IPS DF 19.7 (cell line): ENCODE measurements at places on chromosomes 5 and 9.

DNA sequence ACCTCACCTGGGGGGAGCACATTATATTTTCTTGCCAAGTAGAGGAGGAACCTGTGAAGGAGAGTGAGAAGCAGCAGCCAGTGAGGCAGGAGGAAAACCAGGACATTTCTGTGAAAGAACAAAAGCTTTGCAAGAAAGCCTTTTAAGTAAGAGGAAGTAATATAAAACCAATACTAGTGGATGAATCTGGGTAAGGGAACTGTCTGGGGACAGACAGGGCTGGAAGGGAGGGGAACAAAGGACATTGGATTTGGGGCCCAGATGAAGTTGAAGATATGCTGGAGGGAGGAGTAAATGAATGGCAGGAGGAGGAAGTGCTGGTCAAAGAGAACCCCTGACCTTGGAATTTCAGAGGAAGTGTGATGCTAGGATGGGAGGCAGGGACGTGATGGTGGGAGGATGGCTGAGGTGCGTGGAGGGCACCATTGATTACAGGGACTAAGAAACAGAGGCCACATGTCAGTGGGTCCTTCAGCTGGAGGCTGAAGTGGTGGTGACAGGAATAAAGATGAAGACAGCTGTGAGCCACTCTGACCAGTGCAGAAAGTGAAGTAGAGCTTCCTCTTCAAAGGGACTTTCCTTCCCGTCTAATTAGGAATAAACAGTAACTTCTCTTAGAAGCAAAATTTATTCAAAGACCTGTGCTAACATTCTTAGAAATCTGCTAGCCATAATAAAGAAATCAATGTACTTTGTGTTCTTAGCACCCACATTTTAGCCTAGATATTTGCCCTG, 43.5 kb upstream of the FABP6 start:
- no peak for DNase-seq

GRCh38 chr5:172339264-172340180, 56.0 kb upstream of the UBTD2 start:
- no peak for DNase-seq

DNA sequence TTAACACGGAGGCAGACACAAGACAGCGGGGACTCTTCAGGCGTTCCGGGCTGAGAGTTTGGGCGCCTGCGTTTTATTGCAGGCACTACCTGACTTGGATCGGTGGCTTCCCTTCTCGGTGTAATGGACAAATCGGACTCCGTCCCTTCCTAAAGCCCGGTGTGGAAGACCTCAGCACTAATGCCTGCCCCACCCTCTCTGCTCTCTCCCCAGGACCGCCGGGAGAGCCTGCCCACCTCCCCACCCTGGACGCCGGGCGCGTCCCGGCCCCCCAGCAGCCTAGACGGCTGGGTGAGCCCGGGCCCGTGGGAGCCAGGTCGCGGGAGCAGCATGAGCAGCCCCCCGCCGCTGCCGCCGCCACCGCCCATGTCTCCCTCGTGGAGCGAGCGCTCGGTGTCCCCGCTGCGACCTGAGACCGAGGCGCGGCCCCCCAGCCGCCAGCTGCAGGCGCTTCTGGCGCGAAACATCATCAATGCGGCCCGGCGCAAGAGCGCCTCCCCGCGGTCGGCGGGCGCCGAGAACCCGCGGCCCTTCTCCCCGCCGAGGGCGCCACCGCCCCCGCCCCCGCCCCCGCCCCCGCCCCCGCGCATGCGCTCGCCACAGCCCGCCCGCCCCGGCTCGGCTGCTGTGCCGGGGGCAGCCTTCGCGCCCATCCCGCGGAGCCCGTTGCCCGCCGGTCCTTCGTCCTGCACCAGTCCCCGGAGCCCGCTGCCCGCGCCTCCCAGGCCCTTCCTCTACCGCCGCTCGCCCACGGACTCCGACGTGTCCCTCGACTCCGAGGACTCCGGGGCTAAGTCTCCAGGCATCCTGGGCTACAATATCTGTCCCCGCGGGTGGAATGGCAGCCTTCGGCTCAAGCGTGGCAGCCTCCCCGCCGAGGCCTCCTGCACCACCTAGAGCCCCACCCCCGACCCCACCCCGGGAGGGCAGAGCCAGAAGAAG, 4.6 kb upstream of the MYOZ3 start:
- DNase-seq: no peak

- DNase-seq: no peak
These were observed 56.5 kb upstream of the NOTCH1 start for GRCh38 chr9:136602193-136602885.

GRCh38 chr9:1647776-1648175, 367.4 kb upstream of the SMARCA2 start:
- no peak for DNase-seq

- DNase-seq: no peak
These were observed 39.9 kb downstream of the STXBP1 start for GRCh38 chr9:127651697-127652610.

DNA sequence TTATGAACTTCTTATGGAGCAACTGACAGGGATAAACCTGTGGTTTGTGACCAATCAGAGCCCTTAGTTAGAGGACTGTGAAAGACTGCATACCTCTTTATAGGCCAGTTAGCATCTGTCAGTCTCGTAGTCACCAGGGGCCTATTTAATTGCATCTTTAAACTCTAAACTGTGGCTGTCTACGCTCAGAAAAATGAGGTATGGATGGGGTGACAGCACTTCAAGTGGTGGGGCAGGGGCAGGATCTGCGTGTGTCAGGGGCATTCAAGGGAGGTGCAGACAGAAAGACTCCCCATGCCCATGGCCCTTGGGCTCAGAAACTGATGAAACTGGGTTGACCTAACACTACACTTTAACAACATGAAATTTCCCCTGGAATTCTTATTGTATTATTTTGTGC, 132.6 kb upstream of the TBCA start:
- no peak for DNase-seq

DNA sequence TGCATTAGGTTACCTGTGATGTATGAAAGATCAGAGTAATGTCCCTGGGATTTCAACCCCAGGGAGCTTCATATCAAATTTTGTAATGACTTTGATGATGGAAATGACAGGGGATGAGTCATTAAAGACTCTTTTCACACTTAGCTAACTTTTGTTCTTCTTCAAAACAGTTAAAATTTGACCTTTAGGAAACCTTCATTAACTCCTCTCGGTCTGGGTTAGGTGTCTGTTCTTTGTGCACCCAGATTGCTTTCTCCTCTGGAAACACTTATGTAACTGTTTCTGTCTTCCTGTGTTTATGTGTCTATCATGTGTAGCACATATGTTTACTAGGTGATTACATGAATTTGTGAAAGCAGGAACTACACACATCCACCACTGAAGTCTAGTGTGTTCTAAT, 1.6 kb downstream of the SRFBP1 start:
- no peak for DNase-seq

- no peak for DNase-seq
These were observed 160.8 kb downstream of the TSSK1B start for GRCh38 chr5:113273948-113274347.

GRCh38 chr9:108854094-108854493, 1.7 kb downstream of the ACTL7B start:
- no peak for DNase-seq

DNA sequence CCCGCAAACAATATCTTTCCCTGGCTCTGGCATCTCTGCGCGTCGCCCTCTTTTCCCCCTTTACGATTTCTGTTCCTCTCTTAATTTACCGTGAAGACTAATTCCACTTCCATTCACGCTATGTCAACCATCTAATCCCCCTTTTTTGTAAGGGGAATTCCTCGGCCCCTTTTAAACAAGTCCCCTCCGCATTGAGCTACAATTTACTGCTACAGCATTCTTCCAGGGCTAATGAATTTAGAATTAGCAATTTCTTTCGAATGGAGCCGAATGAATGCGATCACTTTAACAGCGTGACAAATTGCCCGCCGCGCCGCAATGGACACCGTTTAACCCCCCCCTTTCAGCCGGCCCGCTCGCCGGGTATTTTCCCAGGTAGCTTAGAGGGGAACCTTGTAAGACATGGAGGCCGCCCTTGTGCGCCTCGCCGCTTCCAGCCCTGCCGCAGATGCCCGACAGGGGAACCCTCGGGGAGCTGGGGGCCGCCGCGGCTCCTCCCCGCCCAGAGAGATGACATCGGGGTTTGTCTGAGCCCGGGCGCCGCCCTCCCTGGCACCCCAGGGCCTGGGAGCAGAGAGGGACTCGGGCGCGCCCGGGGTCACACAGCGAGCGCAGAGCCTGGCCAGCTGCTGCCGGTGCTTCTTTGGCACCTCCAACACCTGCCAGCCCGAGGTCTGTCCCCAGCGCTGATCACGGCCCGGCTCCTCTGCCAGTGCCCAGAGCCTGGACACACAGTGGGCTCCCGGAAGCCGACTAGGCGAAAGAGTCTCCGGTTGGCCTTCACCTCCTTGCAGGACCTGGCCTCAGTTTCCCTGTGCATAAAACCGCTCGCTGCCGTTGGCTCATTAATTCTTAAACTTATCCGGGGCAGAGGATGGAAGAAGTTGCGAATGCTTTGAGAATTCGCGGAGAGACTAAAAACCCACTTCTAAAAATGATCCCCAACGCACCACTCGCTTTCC, 1.3 kb downstream of the PRDM12 start:
- DNase-seq: no peak

DNA sequence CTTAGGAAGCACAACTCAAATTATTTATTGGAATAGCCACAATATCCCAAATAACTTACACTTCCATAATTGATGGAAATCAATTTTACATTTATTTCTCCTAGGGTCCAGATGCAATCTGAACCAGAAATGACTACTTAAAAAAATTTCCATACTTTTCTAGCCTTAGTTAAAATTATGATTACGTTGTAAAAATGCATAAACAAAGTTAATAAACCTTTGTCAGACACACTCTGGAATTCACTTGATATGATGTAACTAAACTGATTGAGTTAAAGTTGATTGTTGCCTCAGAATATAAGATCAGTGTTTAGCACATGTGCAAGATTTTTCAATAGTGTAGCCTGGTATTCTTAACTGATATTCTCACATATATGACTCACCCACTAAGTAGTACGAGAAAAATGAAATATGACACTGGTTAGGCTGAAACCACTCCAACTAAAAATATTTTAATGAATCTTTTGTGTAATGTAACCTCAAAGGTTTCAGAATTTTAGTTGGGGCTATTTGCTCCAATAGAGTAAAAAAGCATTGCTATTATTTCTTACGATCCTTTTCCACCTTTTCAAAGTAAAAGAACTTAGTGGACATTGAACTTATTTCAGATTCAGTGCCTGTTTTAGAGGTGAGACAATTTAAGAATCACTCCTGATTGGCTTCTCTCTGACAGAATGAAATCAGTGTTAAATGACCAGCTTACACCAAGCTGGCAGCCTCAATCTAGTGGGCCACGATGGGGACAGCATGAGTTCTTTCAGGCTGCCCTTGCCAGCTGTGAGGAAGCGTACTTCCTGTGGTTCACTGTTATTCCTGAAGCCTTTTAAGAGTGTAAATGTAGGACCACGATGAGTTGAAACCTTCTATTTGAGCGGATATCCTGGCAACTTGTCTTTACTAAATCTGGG, 277.2 kb upstream of the CDH9 start:
- no peak for DNase-seq

DNA sequence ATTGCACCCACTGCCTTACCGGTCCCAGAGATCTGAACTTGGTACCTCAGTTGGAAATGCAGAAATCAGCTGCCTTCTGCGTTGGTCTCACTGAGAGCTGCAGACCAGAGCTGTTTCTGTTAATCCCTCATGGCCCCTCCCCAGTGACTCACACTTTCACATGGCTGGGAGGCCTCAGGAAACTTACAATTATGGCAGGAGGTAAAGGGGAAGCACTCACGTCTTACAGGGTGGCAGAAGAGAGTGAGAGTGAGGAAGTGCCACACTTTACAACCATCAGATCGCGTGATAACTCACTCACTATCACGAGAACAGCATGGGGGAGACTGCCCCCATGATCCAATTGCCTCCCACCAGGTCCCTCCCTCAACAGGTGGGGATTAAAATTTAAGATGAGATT, 648.5 kb downstream of the MTRR start:
- DNase-seq: no peak

- no peak for DNase-seq
These were observed 8.2 kb downstream of the UNC5A start for GRCh38 chr5:176818391-176819098.

DNA sequence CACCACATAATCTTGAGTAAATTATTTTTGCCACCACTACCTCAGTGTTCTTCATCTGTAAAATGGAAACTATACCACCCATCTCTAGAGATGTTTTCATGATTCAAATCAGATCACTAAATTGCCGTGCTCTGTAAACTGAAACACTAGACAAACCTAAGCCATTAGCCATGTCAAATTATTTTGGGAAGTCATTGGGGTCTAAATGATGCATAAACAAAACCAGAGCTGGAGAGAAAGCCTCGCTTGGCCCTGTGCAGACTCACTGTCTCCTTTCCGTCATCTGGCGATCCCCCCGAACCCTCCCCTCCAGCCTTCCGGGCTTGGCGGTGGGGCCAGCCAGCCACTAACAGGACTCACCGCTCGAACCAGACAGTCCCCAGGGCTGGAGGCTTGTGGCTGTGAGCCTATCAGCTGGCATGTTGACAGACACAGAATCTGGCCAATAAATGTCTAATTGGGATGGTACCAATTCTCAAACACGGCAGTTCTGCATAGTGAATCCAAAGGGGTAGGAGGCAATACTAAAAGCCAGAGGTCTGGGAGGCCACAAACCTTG, 256.5 kb downstream of the SEC61B start:
- DNase-seq: no peak

- no peak for DNase-seq
These were observed 15.5 kb upstream of the GLRX start for GRCh38 chr5:95838001-95838520.

DNA sequence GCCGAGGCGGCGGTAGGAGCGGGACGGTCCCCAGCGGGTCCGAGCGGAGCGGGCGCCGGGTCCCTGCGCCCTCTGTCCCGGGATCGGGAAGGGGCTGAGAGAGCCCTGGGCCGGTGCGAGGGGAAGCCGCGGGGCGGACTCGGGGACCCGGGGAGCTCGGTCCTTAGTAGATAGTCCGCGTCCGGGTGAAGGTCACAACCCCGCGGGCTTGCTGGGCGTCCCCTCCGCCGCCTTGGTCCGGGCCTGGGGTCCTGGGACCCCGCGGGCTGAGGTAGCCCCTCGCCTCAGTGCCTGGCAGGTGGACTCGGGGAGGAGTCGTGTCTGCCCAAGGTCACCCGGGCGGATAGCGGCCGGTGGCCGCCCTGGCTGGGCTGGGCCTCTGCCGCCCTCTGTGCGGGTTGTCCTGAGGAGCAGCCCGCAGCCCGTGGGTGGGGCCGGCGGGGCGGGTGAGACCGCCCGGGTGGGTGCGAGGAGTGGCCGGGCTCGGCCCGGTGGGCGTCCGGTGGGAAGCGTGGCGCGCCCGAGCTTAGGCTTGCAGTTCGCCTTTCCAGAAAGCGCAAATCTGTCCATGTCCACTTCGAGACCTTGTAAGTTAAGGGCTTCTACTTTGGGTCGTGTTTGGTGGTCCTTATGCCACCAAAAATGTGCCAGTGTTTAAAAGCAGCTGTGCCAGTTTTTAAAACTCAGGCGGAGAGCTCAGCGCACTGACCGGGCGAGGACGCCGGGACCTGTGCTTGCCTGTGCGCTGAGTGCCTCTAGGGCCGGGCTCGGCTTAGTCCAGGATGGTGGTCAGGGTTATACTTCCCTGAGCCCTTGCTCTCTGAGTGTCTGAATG, 554 bp downstream of the SDHA start:
- DNase-seq: no peak

- DNase-seq: no peak
These were observed 409.9 kb upstream of the ADAMTS16 start for GRCh38 chr5:4730279-4730678.
